ENCODE measurements at places on chromosomes 7 and 10.

DNA sequence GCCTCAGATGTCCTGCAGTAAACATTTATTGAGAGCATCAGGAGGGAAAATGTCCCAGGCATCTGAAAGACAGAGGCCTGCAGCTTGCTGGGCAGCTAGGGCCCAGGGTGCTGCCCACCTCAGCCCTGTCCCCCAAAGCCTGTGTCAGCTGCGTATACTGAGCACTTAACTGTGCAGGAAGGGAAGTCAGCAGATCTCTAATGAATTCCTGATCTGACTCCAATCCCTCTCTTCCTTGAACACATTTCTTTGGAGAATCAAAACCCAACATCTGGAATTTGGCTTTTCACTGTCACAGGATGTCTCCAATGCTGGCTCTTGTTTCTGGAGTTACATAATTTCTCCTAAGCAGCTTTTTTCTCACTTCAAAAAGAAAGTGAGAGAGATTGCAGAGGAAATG, 364.7 kb upstream of the NFE2L3 start:
- no peak for DNase-seq

GRCh38 chr7:112383671-112384417, 66.4 kb upstream of the IFRD1 start:
- no peak for DNase-seq

DNA sequence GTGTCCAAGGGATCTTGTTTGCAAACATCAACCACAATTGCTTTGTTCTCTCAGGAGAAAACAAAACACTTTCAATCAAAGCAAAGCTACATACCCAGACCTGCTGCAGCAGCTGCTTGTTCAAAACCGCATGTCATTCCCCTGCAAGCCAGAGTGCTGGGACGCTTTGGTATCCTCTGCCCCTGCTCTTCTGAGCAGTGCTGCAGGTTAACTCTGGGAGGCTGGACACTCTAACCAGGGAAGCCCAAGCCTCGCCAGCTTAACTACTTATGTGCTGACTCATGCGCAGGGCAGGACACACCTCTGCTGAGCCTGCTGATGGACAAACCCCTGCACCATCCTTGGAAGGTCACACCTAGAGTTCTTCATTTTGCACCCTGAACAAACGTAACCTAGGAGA, 28.2 kb upstream of the ASAH2 start:
- DNase-seq: no peak

- no peak for DNase-seq
Measured at GRCh38 chr7:140864732-140865131, 60.0 kb downstream of the BRAF start.

DNA sequence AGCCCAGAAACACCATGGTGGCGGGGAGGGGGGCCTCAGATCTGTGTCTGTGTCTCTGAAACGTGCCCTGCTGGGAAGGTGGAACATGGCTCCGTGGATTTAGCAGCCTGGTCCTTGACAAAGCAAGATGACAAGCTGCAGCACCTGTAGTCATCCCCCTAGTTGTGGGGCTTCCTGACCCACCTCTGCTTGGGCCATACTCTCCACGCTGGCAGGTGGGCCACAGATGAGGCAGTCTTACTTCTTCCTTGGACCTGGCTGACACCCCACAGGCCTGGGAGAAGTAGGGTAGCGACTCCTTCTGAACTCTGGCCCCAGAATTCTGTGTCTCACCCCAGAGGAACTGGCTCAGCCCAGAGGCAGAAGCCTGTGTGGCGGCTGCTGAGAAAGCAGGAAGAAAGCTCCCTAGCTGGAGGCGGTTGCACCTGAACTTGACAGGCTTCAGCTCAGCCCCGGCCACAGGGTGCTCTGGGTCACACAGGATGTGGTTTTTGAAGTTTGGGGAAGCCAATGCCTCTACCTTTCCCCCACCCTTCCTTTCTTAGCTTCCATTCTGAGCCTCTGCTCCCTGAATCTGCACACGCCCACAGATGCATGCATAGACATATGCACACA, 113.9 kb downstream of the ABLIM1 start:
- peak; percentile 75 for DNase-seq

DNA sequence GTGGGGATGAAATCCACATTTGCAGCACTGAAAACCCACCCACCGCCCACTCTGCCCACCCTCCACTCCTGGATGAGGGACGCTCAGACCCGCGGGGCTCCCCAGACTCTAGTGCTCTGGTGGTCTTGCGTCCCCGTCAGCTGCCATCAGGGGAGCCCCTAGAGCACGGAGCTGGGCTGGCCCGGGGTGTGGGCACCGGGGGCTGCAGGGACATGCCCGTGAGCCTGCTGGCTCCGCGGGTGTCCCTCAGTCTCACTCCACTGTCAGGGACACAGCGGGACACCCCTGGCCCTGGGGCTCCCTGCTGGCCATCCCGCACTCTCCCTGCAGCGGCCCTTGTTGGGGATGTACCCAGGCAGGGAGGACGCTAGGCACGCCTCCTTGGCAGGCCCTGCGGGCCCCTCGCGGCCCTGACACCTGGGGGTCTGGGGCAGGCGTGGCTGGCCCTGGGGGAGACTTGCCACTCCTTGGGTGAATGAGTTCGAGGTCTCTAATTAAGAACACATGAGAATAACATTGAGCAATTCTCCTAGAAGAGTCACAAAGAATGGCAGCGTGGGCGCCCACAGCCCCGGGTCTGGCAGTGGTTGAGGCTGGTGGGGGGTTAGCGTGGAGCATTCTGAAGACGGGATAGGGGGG, 64.2 kb downstream of the CFAP46 start:
- DNase-seq: no peak

DNA sequence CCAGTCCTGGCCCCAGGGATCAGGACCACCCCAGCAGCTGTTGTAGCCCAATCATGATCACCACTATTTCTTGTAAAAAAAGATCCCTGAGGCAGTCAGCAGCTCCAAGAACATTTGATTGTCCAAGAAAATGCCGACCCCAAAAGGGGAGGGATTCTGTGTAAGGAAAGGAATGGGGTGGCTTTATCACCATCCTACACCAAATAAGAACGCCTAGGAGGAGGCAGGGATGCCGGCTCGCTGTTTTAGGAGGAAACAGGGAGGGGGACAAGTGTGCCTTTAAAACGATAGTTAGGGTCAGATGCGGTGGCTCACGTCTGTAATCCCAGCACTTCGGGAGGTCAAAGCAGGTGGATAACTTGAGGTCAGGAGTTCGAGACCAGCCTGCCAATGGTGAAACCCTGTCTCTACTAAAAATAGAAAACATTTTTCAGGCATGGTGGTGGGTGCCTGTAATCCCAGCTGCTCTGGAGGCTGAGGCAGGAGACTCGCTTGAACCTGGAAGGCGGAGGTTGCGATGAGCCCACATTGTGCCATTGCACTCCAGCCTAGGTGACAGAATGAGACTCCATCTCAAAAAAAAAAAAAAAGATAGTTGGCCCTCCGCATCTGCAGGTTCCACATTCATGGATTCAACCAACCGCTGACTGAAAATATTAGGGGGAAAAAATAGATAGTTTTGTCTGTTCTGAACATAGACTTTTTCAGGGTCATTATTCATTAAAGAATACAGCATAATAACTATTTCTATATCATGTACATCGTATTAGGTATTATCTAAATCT, 63.6 kb downstream of the PDIA4 start:
- DNase-seq: no peak

DNA sequence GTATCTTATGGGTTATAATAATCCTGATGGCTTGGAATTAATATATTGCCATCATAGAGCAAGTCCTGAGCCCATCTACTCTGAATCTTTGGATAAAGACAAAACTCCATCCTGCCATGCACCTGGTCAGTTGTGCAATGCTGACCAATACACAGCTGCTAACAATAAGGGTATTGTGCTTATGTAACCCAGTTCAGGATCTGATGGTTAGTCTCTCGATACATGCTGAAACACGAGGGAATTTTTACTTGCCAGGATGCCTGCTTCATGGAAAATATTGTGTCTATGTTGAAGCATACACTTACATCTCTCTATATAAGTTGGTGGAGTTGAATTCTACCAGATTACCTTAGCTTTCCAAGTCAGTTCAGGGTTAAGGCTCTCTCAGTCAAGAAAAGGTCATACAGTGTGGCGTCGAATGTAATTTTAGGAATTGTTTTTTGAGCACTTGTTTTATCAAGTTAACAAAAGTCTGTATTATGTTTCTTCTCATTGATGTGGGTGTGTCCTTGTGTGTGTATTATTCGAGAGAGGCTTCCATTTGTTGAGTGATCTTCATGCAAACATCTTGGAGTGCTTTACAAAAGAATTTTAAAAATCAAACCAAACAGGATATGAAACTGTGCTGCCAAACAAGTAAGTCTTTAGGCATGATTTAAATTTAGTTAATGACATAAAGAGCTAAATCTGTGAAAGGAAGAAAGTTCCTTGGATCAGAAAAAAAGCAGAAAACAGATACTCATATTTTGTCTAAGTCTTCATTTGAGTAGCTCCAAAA, 449.1 kb downstream of the SUGCT start:
- DNase-seq: no peak

GRCh38 chr7:34337163-34337562, 320.9 kb upstream of the NPSR1 start:
- DNase-seq: no peak

GRCh38 chr10:9311702-9312499, 1257.4 kb downstream of the GATA3 start:
- no peak for DNase-seq

DNA sequence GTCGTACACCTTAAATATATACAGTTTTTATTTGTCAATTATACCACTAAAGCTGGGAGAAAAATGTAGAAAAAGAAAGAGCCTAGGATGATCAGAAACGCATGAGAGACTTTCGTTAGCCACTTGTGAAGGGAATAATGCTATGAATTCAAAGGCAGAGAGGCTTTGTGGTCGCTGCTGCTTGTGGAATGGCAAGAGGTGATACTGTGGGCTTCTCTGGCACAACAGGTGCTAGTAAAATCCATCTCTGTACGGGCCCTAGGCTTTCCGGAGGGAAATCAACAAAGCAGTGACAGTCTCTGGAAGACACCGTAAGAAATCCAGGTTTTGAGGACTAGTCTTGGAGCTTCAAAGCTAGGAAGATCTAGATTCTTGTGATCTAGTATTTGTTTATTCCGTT, 52.6 kb downstream of the LRRC72 start:
- no peak for DNase-seq

DNA sequence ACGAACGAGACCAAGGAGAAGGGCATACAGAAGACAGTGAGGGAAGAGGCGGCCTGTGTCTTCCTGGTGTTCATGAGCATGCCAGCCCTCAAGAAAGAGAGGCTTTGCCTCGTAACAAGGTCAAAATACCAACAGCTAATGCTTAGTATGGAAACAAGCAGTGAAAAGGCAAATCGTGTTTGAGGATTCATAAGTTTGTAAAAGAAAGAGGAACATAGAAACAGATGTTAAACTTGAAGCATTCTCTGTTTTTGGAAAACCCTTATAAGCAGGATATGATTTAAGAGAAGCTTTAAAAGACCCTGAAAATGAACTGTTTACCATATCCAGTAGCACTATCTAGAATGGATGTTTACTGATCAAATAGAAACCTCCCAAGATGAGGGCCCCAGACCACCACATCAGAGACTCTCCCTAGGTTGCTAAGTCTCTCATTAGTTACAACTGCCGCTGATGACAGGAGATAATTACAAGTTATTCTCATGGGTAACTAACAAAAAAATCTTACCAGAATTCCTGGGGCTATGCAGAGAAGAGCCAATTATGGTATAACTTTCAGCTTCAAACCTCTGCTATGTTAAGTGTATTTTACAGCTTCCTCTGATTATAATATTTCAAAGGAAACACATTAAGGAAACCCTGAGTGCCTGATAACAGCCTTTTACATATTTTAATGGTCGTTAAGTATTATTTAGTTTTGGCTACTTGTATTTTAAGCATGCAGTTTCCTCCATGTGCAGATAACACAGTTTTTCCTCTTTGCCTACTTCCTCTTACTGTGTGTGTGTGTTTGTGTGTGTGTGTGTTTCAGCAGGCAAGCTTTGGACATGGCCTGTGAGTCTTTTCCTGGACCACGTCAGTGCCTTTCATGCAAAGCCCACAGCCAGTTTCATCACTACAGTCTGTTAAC, 17.9 kb downstream of the JCAD start:
- no peak for DNase-seq

GRCh38 chr10:101438881-101439391, 85.0 kb downstream of the BTRC start:
- no peak for DNase-seq

- DNase-seq: no peak
Measured at GRCh38 chr7:28112883-28113540, 67.6 kb downstream of the JAZF1 start.

DNA sequence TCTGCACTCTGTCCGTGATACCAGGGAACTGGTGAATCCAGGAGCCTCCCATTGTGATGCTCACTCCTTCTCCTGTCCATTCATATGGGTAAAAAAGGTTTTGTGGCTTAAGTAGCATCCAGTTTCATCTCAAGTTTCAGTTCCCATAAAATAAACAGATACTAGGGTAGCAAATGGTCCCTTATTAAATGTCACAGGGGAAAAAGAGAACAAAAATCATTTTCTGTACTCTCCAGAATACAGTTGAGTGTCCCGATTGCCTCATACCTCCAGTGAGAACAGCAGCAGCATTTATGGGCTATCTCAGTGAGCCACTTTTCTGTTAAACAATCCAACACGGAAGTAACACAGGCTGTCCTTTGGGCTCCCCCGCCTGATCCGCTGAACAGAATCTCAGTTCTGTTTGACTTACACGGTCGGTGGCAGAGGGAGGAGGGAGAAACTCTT, 179.6 kb downstream of the CELF2 start:
- no peak for DNase-seq

- DNase-seq: no peak
Measured at GRCh38 chr7:20241911-20242261, 24.7 kb upstream of the MACC1 start.

DNA sequence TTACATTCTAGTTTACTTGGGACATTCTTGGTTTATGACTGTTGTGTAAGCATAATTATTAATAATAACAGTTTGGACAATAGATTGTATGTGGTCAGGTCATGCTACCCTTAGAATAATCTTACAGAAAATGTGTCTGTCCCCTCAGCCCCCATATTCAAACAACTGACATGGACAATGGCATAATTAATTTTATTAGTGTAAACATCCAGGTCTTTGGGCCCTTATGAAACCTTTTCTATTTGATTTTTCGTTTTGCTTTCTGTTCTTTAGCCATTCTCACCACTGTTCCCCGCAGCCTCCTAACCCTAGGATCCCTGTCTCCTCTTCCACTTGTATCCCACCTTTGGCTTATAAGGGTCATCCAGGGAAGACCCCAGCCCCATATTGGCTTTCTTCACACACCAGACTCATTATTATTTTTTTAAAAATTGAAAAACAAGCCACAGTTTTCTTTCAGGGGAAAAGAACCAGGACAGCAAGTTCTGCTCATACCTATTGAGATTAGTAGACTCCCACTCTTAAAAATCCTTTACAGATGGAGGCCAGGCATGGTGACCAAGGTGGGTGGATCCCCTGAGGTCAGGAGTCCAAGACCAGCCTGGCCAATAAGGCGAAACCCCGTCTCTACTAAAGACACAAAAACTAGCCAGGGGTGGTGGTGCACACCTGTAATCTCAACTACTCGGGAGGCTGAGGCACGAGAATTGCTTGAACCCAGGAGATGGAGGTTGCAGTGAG, 11.5 kb downstream of the VIM start:
- no peak for DNase-seq

Measured in activated CD4-positive, alpha-beta T cell treated with anti-CD3 and anti-CD28 coated beads, Interleukin-2, amount 50 U/mL, for 48 hours (primary cell).